ENCODE measurements at places on chromosomes 2 and 18.

- no peak for DNase-seq
Observed at GRCh38 chr2:235267251-235267650, 226.6 kb upstream of the AGAP1 start.

DNA sequence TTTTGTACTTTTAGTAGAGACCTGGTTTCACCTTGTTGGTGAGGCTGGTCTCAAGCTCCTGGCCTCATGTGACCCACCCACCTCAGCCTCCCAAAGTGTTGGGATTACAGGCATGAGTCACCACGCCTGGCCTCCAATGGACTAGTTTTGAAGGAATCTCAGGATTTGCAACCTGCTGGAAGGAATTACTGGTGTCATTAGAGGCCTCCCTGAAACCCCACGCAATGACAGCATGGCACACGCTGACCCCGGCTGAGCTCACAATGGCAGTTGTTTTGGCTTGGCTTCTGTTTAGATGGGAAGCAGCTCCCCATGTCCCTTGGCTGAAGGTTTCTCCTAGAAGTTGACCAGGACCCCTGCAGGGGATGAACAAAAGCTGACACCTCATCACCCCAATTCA, 23.1 kb upstream of the COPS8 start:
- no peak for DNase-seq

GRCh38 chr2:101809698-101810097, 112.2 kb downstream of the MAP4K4 start:
- DNase-seq, result no peak

GRCh38 chr2:148013876-148014275, 6.7 kb downstream of the ORC4 start:
- no peak for DNase-seq

DNA sequence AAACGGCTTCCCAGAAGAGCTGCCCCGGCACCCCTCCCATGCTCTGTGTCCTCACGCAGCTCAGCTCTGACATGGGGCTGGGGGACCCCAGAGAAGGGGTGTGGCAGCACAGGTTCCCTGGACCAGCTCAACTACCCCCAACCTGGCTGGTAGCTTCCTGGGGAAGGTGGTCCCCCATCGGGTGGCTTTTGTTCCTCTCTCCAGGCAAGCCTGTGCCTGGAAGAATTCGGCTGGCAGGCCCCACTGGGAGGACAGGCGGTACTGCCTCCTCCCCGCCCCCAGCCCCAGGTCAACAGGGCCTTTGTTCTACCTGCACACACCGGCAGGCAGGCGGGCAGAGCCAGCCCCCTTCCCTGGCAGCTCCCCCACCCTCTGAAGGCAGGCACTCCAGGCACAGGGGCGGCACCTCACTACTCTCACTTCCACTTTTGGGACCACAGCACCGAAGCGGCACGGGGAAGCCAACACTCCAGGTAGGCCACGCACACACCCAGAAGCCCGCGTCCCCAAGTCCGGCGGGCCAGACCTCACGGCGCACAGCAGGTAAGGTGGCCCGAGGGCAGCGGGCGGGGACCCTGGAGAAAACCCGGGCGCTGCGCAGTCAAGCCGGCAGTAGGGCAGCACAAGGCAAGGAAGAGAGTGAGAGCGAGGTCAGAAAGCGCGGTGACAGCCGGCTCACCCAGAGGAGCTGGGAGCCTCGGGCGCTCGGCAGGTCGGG, 1.3 kb downstream of the HS6ST1 start:
- no peak for DNase-seq

DNA sequence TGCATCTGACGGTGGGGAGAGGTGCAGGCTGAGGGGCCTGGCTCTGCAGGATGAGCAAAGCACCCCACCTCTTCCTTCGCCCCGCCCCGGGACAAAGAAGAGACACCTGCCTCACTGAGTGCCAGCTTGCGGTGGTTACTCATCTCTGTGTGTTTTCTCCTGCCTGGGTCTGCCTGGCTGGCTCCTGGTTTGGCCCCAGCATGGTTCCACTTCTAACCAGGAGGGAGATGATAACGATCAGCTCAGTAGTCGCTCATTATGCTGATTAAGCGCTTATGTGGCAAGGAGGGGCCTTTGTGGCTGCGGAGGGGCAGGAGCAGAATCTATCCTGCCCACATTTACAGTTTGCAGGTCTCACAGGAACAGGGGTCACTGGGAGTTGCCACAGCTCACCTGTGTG, 68.7 kb upstream of the EDAR start:
- DNase-seq, result peak; percentile 30

GRCh38 chr2:216777637-216778273, 82.1 kb downstream of the TNP1 start:
- DNase-seq, result no peak
